Activated naive CD4-positive, alpha-beta T cell treated with anti-CD3 and anti-CD28 coated beads for 36 hours (primary cell): ENCODE measurements at places on chromosomes 6 and 20.
A peak's percentile ranks its signal among the peaks of the same experiment; 100 is the strongest.

GRCh38 chr6:96811136-96811535 is 26.1 kb downstream of the GPR63 start:
- DNase-seq = no peak

DNA sequence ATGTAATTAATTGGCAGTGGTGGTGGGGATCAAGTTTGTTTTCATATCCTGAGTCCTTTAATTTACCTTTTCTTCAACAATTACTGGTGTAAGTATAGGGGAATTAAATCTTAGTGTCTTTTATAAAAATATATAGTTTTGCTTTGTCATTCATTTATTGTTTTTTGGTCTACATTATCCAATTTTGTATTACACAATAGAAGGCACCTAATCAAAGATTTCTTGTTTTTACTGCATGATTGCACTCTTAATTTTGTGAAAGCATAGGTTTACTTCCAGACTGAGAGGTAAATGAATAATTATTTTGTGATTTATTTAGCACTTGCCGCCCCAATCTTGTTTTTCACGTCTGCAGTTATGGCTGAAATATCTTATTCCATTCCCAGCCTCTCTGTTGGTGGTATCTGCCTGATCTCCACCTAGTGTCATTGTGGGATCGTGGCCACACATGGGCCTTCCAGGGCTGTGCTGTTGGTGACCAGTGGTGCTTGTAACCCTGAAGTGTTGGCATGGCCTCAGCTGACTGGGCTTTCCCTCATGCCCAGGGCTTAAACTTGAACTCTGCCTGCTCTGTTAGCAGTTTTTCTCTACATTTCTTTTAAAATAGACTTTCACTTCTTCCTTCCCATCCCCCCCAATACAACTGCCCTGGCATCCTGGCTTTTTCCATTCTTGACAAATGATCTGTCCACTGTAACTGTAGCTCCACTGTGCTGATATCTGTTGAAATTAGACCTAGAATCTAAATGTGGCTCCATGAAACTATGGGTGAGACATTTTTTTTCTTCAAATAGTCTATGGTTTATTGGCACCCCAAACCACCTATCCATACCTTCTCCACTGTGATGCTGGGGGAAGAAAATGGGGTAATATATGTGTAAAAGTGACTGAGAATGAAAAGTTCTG is 24.8 kb downstream of the E2F3 start:
- DNase-seq = no peak

DNA sequence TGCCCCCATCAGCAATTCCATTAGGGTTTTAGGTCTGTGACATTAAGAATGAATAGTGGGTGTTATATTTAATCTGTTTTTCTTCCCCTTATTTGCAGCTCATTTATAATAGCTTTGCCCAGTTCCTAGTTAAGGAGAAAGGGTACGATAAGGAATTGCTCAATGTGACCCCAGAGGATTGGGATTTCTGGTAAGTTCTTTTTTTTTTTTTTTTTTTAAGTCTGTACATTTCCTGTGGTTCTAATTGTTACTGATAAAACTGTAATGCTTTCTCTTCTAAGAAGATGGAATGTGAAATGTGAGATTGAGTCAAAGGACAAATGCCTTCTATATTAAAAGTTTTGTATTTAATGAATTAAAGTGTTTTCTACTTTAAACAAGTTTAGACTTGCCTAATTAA is 5.5 kb downstream of the NT5DC1 start:
- no peak for DNase-seq

DNA sequence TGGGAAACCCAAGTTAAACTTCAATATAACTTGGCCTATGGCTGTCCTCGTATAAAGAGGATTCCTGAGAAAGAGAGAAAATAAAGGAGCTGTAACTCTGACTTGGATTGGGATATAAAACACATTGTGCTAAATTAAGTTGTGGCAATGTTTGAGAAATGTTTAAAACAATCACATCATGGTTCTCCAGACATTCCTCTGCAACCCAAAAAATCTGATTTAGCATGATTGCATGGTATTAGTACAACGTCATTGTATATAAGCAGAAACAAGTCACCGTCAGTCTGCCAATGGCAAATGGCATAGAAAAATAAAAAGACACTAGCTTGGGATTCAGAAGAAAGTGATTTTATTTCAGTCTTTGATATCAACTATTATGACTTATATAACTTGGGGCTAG is 140.2 kb upstream of the FAM83B start:
- DNase-seq = no peak

GRCh38 chr20:45470937-45471336 is 1.4 kb downstream of the WFDC2 start:
- peak; percentile 14 for DNase-seq

DNA sequence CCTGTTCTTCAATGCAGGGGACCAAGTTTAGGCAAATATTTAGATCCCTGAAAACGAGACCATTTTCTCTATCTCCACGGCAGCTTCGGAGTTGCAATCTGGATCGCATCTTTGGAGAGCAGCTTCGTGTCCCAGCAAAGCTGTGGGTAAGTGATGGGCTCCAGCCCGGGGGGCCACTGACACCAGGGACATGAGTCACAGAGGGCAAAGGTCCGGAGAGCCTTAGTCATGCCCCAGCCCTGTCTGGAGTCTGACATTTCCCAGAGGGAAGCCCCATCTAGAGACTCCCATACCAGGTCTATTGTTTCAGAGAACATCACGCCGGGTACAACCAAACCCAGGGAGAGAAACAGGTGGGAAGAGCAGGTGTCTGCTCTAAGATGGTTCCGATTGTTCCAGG is 95.9 kb downstream of the NFATC2 start:
- DNase-seq = no peak

DNA sequence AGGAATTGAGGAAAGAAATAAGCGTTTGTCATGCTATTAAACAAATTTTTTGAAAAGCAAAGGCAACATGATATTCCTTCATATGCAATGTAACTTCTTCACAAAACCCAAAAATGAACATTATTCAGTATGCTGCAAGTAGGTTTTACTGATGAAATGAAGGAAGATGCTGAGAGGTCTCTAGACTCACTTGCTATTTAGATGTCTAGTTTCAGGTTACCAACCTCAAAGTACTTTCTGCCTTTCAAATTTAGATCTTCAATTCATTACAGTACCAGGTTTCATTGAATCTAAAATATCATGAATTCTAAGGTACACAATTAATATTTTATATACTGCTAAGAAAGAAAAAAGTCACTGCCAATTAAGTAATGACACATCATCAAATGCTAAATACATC is 39.9 kb downstream of the MYO6 start:
- no peak for DNase-seq

- no peak for DNase-seq
These were observed 4.0 kb downstream of the ZSWIM3 start for GRCh38 chr20:45861221-45862075.

GRCh38 chr6:111474106-111474505 is 8.9 kb downstream of the REV3L start:
- no peak for DNase-seq

DNA sequence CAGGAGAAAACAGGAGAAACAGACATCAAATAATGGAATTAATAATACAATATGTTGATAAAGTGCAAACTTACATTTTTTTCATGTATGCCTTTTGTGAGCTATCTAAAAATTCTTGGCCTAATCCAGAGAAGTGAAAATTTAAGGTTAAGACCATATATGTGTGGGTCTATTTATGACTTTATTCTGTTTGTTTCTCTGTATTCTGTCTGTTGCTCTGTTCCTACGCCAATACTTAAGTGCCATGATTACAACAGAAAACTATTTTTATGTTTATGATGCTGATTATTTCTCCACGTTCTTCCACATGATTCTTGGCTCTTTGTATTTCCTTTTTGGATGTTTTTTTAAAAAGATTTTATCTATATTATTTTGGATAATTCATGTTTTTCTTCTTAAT is 109.6 kb upstream of the MAP3K4 start:
- no peak for DNase-seq

DNA sequence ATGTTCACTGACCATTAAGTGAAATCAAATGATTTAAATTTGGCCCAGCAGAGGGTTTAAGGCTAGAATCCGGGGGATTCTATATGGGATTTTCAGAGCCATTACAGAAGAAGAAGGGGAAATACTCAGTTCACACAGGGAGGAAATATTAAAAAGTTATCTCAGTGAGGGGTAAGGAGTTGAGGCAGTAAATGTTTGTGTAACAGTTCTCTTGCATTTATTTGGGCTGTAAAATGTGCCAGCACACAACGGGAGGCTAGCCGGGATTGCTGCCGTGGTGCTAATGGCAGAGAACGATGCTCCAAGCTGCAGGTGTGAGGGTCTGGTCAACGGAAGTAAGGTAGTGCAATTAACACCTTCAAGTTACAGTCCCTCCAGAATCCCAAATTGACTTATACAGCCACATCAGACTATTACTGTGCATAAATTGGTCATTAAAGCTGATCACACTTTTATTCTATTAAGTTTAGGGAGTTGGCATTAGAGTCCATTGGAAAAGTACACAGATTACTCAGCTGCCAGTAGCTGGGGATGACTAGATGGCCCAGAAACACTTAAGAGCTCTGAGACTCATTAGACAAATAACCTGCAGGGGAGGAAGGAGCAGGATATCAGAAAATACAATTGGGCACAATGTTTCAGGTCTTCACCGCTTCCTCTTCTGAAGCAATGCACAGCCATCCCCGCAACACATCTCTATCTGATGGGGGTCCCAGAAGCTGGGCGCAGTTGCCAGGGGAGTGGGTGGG is 31.3 kb downstream of the PPP1R3G start:
- no peak for DNase-seq

DNA sequence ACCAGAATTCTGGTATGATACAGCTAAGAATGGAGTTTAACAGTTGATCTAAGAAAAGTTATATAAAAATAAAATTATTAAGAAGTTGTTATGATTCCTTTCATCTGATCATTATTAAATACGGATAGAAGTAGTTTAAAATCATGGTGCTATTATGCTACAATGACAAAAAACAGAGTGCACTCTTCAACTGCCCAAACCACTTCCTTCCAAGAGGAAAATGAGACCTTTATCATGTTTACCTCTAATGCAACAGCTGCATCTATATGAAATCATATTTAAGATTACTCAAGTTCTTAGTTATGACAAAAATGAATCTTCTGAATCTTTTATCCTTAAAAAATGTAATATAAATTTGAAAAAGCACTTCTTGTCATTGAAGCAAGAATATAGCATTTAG is 31.2 kb downstream of the HACE1 start:
- DNase-seq = no peak

GRCh38 chr6:97322226-97322625 is 39.2 kb upstream of the MMS22L start:
- no peak for DNase-seq

GRCh38 chr6:352896-353470 is 38.6 kb upstream of the IRF4 start:
- DNase-seq = no peak

- no peak for DNase-seq
These were observed 4.0 kb downstream of the PHF10 start for GRCh38 chr6:169720207-169720855.

GRCh38 chr6:21909321-21909720 is 315.8 kb downstream of the SOX4 start:
- no peak for DNase-seq

- DNase-seq = peak; percentile 54
These were observed 42.6 kb downstream of the TTI1 start for GRCh38 chr20:37990571-37991151.
